ENCODE measurements at places on chromosomes 3 and 15. TPM values are rescaled to one million over a fixed set of nuclear protein-coding genes. Genes with fewer than 3 reads are reported as not detected.
A peak's percentile ranks its signal among the peaks of the same experiment; 100 is the strongest.

GRCh38 chr3:30730967-30731366 is 124.6 kb downstream of the TGFBR2 start:
- DNase-seq: no peak

GRCh38 chr3:115275896-115276295 is 128.8 kb upstream of the ZBTB20 start:
- no peak for DNase-seq

DNA sequence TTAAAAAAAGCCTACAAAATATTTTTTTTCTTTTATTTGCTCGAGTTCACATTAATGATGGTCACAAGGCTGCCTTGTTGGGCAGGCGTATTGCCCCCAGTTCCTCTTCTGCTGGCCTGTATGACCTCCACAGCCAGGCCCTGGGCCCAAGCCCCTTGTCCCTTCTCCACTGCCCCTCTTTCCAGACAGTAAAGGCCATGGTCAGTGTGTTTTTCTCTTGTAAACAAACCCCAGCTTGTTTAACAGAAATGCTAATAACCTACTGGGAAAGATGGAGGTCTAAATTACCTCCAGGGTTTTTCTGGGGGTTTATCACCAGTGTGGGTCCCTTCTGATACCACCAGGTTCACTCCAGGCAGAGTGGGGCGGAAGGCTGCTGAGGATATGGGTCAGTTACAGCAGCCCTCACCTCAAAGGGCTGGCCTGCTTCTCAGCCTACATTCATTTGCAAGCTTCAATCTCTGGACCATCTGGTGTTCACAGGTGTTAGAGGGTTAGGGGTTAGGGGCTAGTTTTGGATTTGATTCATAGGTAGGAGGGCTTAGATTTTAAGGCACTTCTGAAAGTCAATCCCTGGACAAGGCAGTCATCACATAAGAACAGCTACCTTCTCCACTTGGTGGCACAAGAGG is 2.0 kb upstream of the MANF start:
- no peak for DNase-seq

GRCh38 chr15:100570735-100571313 is 31.2 kb downstream of the LINS1 start:
- DNase-seq: no peak

GRCh38 chr15:65408324-65409035 is 14.3 kb downstream of the IGDCC4 start:
- no peak for DNase-seq

DNA sequence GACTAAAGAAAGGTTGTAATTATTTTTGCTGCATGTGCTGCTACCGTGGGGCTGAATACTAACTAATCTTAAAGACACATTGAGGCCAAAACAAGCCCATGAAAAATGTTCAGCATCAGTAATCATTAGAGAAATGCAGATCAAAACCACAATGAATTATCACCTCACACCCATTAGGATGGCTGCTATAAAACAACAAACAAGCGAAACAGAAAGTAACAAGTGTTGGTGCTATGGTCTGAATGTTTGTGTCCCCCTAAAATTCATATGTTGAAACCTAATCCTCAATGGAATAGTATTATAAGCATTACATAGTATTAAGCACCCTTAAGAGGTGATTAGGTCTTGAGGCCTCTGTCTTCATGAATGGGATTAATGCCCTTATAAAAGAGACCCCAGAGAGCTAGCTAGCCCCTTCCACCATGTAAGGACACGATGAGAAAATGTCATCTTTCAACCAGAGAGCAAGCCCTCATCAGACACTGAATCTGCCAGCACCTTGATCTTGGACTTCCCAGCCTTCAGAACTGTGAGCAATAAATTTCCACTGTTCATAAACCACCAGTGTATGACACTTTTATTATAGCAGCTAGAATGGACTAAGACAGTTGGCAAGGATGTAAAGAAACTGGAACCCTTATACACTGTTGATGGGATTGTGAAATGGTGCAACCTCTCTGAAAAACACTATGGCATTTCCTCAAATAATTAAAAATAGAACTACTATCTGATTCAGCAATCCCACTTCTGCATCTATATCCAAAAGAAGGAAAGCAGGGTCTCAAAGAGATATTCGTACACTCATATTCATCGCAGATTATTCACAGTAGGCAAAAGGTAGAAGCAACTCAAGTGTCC is 76.1 kb downstream of the REC114 start:
- DNase-seq: no peak

DNA sequence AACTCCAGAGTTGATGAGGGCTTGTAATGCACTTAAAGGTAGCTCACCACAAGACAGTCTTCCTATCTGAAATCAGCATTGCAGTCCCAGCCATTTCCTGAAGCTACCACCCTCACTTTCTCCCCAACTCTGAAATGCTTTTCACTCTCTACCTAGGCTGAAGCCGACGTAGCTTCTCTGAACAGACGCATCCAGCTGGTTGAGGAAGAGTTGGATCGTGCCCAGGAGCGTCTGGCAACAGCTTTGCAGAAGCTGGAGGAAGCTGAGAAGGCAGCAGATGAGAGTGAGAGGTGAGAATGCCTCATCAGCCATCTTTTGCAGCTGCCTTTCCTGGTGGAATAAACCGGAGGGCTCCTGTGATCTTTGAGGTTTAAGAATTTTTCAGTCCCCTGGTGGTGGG is 14.3 kb downstream of the TPM1 start:
- DNase-seq: peak; percentile 74

- DNase-seq: no peak
These were observed 446.2 kb upstream of the NR2F2 start for GRCh38 chr15:95884276-95884675.

DNA sequence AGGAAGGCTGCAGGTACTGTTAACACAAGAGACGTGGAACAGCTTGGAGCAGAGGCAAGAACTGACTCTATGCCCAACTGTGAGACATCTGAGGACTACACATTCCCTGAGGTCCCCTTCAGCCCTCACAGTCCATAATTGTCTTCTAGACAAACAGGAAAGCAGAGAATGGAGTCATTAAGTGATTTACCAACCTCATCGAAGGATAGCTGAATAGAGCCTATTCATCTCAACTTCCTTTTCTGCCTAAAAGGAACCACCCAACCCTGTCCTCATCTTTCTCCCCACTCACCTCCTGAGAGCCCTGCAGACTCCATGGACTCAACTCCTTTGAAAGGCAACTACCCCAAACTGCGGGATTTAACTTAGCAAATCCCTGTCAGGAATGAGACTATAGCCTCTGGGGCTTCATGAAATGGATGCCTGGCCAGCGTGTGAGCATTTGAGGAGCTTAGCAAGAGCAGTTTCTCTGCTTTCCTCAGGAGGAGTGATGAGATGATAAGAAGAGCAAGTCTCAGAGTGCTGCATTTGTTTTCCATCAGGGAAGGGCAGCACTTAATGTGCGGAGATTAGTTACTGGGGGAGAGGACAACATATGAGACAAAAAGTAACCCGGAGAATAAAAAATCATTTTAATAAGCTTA is 61.5 kb upstream of the FILIP1L start:
- no peak for DNase-seq

DNA sequence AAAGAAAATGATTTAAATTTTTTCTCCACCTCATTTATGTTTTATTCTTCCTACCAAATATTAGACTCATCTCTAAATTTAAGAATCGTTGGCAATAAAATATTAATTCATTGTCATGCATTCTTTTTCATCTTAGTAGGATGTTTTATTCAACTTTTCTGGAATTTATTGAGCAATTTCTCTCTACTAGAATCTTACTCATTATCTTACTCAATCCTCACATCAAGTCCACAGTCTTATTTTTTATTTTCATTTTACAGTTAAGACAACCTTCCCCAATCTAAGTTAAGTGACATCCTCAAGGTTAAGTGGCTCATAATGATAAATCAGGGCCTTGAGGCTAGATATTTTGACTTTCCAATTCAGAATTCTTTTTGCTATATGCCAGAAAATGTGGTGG is 15.9 kb upstream of the ALDH1A2 start:
- no peak for DNase-seq

DNA sequence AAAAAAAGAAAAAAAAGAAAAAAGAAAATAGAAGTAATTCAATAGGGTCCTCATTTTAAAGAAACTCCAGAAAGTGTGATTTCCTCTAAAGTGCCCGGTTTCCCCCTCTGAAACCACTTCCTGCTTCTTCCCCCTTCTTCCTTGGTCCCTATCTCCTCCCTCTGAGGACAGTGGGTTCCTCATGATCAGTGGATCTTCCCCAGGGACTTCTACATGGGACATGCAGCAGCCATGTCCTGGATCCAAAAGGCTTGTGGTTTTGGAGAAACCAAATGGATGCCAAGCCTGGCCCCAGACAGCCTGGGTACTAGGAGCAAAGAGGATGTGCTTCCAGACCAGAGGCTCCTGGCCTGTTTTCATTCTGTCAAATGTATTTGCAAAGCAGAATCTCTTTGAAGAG is 26.6 kb upstream of the SMAD6 start:
- DNase-seq: no peak

DNA sequence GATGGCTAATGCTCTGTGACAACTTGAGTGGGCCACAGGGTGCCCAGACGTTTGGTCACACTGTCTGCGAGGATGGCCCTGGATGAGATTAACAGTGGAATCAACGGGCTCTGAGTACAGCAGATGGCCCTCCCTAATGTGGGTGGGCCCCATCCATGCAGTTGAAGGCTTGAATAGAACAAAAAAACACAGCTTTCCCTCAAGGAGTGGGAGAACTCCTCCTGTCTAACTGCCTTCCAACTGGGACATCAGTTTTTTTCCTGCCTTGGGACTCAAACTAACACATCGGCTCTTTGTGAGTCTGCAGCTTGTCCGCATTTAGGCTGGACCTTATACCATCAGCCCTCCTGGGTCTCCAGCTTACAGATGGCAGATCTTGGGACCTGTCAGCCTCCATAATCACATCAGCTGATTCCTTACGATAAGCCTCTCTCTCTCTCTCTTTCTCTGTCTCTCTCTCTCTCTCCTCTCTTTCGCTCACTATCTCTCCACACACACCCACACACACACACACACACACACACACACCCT is 20.8 kb downstream of the FAM174B start:
- no peak for DNase-seq

GRCh38 chr3:11991751-11992150 is 12.4 kb upstream of the SYN2 start:
- no peak for DNase-seq

DNA sequence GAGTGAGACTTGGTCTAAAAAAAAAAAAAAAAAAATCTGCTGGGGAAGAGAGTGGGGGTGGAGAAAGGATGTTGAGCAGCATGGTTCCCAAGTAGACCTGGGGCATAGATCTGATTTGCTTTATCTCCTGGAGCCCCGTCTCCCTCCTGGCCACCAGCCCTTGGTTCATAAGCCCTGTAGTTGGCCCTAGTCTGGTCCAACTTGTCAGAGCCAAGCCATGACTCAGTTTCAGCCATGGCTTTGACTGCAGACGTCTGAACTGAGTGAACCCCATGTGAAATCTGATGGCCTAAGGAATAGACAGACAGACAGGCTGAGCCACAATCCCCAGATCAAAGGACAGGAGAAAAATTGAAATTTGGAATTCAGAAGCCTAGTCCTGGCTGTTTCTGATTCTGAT is 2.0 kb upstream of the CILP start:
- DNase-seq: no peak

GRCh38 chr3:196537319-196537984 is 22.3 kb upstream of the SMCO1 start:
- DNase-seq: peak; percentile 19

DNA sequence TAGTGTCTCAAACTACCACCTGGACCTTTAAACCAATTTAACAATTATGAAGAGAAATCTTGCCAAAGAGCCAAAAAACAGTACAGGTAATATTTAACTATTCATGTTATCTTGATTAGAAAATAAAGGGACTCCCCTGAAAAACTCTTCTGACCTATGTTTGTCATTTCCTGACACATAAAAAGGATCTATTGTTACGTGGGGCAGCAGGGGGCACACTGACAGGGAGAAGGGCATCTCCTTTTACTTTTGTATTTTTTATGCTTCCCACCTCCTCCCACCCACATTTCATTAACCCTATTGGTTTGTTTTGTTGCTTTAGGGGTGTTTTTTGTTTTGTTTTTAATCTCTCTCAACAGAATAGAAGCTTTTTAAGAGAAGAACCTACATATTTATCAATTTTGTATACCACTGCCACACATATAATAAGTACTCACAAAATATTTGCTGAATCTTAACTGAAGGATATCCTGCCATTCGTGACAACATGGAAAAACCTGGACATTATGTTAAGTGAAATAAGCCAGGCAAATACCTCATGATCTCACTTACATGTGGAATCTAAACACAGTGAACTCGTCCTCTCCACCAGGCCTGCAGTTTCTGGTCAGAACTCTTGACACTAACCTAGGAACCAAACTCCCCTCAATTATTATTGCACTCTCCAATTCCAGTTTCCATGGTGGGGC is 17.7 kb downstream of the STAG1 start:
- DNase-seq: no peak

DNA sequence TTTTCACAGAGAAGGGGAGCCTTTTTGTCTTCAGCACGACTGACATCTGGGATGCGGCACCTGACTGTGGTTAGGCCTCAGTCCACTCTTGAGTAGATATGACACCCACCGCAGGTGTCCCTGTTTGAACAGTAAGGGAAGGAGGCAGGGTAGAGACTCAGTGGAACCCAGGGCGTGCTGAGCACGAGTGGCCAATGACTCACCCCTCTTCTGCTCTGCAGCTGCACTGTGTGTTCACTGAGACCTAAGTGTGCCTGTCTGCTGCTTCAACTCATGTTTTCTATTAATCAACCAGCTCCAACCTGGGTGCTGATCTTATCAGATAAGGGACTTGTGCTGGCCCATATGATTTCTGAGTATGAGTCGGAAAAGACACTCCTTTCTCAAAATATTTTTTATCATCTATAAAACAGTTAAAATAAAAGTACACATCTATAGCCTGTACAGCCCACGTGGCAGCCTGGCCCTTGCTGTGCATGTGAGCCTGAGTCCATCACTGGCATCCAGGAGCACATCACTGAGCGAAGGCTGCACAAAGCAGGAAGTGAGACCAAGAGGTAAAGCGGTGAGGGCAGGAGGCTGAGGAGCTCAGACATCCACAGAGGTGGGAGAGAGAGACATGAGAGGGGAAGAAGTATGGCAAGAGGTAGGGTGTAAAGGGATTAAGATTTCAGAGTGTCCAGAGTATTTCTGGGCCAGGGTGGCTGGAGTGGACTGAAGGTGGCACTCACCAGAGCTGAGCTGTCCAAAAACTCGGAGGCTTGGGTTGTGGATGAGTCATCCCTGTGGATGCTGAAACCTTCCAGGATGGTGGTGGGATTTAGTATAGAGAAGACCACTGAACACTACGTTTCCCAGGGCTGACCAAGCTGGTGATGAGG is 49.2 kb downstream of the SLC41A3 start:
- no peak for DNase-seq

- peak; percentile 19 for DNase-seq
These were observed 72.1 kb downstream of the IL1RAP start for GRCh38 chr3:190585805-190586630.

The LRTM1 gene
- total RNA-seq: not detected

The GOLGA8Q gene
- total RNA-seq: 0.29 TPM

The EDC3 gene
- 26.3 TPM for total RNA-seq

The LRRC31 gene
- total RNA-seq: not detected

The ISLR2 gene
- 5.1 TPM for total RNA-seq

The LEKR1 gene
- 2.8 TPM for total RNA-seq

The GLDN gene
- total RNA-seq: 11.8 TPM

The ANP32A gene
- 32.1 TPM for total RNA-seq

The SKOR1 gene
- total RNA-seq: 0.77 TPM

Measured in uterus (tissue), 4 donors.